ENCODE measurements at places on chromosomes 12 and 14.
A peak's percentile ranks its signal among the peaks of the same experiment; 100 is the strongest.

- no peak for DNase-seq
Measured at GRCh38 chr14:22200977-22201605, 387.9 kb downstream of the DAD1 start.

DNA sequence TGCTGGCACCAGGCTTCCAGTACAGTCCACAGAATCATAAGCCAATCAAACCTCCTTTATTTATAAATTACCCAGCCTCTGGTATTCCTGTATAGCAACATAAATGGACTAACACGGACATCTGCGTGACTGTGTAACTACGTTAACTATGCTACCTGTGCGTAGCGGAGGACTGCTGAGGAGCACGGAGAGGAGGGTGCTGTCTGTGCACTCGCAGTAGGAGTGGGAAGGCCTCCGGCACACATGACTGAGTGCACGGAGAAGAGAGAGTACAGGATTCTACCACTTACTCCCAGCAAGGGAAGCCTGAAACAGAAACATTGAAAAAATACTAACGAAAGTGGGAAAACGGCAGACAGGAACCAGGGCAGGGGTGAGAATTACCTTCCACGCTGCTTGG, 22.9 kb downstream of the RAD52 start:
- DNase-seq = no peak

- DNase-seq = no peak
Measured at GRCh38 chr12:120529641-120530417, 871 bp upstream of the COQ5 start.

DNA sequence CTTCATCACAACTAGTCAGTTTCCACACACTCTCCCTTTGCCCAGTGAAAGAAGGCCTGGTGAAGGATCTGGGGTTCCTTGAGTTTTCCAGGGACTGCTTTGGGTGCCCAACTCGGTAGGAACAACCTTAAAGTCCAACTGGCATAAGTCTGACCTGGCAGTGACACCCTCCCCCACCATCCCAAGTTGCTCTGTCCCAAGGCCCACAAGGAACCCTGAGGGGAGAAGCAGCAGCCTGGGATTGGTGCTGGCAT, 1.6 kb downstream of the KMT2D start:
- no peak for DNase-seq

DNA sequence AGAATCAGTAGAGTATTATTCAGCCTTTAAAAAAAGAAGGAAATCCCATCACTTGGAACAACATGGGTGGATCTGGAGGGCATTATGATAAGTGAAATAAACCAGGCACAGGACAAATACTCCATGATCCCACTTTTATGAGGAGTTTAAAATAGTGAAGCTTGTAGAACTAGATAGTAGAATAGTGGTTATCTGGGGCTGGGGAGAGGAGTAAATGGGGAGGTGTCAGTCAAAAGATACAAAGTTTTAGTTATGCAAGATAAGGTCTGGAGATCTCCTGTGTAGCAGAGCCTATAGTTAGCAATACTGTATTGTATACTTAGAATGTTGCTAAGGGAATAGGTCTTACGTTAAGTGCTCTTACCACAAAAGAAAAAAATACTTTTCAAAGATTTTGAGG, 64.9 kb downstream of the RIC8B start:
- no peak for DNase-seq

GRCh38 chr14:93219103-93219726, 12.2 kb downstream of the UBR7 start:
- DNase-seq = no peak

DNA sequence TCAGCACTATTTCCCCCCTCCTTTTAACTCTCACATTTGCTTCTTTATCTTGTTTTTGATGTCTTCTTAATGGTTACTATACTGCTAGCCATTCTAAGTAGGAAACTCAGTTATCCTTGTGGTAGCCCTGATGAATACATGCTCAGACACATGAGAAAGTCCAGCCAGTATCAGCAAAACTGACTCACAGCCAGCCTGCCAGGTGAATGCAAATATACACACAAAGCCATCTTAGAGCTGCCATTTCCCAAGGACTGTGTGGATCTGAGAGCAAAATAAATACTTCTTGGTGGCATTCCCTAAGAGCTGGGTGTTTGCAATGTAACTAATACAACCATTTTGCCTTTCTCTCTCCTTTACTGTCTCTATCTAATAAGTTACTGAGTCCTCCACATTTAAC, 455.2 kb downstream of the CCER1 start:
- DNase-seq = no peak

- DNase-seq = peak; percentile 62
Measured at GRCh38 chr12:7108796-7109571, at the start of gene C1RL. Gene C1RL, minus strand, starts transcription at chr12:7109214. Its CDS starts 34 bp downstream, at chr12:7109180.

DNA sequence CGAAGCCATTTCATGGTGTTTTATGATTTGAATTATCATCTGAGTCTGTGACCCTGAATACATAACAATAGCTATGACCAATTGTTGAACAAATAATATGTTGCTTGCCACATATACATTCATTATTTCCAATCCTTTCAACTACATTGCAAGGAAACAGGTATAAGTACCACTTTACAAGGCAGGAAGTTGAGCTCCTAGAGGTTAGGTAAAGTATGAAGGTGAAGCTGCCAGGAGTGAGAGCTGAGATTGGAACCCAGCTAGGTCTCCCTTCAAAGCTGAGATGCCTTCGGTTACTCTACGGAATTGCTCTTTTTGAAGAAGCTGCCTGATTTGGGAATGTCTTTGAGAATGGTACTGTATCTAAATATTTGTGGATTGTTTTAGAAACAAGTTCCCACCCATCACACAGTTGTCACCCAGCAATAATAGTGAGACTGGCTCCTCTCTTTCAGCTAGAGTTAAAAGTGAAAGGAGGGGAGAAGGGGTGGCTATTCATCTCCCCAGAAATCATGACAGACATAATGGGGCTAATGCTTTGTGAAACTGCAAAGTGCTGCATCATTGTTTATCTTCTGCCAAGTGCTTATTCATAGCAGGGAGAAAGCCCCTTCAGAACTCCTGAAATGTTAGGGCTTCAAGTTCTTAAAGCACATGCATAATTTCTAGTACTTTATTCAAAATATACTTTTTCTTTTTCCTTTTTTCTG, 75.9 kb upstream of the AMIGO2 start:
- DNase-seq = no peak

GRCh38 chr14:53032161-53032803, 81.4 kb upstream of the FERMT2 start:
- no peak for DNase-seq

DNA sequence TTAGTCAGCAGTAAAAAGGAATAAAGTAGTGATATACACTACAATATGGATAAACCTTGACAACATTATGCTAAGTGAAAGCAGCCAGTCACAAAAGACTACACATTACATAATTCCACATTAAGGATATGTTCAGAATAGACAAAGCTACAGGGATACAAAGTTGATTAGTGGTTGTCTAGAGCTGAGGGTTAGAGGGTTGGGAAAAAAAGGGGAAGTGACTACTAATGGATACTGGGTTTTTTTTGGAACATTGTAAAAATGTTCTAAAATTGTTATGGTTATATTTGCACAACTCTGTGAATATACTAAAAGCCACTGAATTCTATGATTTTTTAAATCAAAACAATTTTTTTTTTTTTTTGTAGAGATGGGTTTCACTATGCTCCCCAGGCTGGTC, 4.8 kb upstream of the NGDN start:
- no peak for DNase-seq

DNA sequence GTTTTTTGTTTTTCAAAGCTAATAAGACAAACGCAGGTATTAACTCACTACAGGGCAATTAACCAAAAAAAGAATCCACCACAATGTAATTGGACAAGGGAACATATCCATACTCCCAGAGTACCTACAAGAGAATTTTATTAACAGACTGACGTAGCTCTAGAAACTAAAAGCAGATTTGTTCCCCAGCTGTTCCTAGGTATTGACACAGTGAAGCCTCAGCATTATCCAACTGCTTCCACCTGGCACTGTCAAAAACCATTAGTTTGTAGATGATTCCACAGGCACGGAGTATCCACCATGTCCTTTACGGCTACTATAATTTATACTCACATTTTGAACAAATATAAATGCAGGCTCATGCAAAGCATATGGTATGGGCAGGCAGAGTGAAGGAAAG, 22.3 kb downstream of the PPM1H start:
- no peak for DNase-seq

DNA sequence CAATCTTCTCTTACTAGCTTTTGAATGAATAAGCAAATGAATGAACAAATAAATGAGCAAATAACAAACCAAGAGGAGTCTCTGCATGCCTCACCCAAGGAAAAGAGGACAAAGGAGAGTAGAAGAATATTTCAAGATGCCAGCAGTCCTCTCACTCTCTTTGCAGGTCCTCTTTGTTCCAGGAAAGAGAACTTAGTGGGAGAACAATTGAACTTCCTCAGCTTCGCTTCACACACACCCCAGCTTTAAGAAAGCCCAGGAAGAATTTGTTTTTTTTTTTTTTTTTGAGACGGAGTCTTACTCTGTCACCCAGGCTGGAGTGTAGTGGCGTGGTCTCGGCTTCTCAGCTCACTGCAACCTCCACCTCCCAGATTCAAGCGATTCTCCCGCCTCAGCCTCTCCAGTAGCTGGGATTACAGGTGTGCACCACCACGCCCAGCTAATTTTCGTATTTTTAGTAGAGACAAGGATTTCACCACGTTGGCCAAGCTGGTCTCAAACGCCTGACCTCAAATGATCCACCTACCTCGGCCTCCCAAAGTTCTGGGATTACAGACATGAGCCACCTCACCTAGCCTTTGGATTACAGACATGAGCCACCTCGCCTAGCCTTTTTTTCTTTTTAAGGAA, 20.4 kb downstream of the KRT18 start:
- DNase-seq = no peak

DNA sequence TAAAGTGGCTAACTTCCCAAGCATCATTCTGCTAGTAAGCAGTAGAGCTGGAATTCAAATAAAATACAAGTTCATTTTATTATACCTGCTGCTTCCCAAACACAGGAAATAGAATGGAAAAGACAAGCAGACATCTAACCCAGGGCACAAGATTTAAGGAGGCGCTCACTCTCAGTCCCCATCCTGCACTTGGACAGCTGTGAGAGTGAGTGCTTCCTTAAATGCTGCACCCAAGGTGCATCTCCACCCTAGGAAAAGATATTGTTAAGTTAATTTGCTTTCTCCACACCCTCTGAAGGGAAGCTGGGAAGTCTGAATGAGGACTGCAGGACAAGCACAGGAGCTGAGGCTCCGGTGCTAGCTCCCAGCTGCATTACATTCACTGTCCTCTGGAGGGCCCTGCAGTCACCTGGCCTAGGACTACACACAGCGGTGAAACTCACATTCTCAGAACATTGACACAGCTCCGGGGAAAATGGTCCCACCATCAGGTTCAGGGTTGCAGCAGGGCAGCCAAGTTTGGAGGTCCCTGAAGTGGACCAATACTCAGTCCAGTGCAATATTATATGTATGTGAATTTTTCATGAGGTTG, 14.2 kb downstream of the HEBP1 start:
- no peak for DNase-seq

GRCh38 chr12:104758771-104759170, 199.3 kb downstream of the SLC41A2 start:
- DNase-seq = no peak

DNA sequence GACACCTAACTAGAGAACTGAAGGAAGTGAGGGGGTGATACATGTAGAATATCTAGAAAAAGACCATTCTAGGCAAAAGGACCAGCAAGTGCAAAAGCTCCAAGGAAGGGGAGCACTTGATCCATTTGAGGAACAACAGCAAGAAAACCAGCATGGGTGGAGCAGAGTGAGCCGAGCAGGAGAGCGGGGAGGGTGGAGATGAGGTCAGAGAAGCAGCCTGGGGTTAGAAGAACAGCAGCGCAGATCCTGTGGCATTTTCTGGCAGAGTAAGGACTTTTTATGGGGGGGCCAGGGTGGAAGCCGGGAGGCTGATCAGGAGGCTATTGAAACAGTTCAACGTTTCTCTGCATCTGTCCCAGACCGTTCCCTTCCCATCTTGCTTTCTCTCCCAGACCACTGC, 24.5 kb upstream of the TMCC3 start:
- no peak for DNase-seq

GRCh38 chr14:62141139-62141538, 378.9 kb downstream of the SNAPC1 start:
- no peak for DNase-seq

DNA sequence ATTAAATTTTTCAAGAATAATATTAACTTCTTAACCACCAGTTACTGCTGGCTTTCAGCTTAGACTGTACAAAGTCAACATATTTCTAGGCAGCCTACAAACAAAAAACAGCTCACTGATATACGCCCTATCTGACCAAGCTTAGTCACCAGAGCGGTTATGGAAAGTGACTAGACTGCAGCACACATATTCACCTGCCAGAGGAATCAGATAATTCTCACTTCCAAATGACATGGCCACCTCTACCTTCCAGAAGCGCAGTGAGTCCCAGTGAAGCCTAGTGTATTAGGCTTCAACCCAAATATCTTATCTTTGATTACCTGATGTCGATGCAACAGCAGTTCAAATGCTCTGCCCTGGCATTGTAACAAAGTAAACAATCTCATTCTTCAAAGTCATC, 8.5 kb downstream of the STXBP6 start:
- no peak for DNase-seq

GRCh38 chr14:97572583-97573458, 775.6 kb downstream of the VRK1 start:
- DNase-seq = no peak

- no peak for DNase-seq
Measured at GRCh38 chr12:105977652-105978051, 161.1 kb downstream of the NUAK1 start.

DNA sequence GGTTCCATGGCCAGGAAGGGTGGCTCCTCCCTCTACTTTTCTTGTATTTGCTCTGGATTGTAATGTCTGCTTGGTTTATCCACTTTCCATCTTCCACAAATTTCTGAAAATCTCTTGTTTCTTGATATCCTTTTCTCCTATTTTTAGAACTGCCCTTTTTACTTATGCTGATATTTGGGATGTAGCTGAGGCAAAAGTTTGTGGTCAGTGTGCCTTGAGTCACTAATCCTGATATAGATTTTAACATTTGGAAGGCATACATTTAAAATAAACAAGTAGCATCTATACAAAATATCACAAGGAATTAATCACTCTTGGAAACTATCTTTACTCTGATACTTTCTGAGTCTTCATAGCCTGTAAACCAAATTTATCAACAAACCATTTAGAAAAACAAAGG, 11.0 kb downstream of the GRIP1 start:
- no peak for DNase-seq

GRCh38 chr12:16346958-16347357, 487 bp upstream of the MGST1 start:
- no peak for DNase-seq

DNA sequence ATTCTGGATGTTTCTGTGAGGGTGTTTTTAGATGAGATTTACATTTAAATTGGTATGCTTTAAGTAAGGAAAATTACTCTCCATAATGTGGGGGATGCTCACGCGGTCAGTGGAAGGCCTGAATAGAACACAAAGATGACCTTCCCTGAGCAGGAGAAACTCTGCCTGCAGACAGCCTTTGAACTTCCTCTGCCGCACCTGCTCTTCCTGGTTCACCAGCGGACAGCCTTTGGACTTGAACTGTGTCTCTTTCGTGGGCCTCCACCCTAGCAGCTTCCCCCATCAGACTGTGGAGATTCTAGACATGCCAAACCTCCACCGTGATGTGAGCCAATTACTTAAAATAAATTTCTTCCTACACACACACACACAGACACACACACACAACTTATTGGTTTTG, 210.7 kb downstream of the EFCAB11 start:
- no peak for DNase-seq

- no peak for DNase-seq
Measured at GRCh38 chr12:110270125-110270962, 10.7 kb upstream of the ATP2A2 start.
